Progenitor cell of endocrine pancreas (in vitro differentiated cells): ENCODE measurements at places on chromosomes 12 and 14. TPM values are rescaled to one million over a fixed set of nuclear protein-coding genes. Genes with fewer than 3 reads are reported as not detected.

MAGOHB gene
- 48.3 and 50.3 TPM in 2 replicates for total RNA-seq

IL22 gene
- not detected in 2 replicates for total RNA-seq

- DNase-seq, result no peak
Observed at GRCh38 chr14:106343626-106344025, 817.2 kb downstream of the TMEM121 start.

- DNase-seq, result no peak
Observed at GRCh38 chr14:65243766-65244442, 141.6 kb upstream of the MAX start.

GRCh38 chr14:24339284-24340151, at the start of gene RIPK3:
Gene RIPK3 (minus strand): TSS chr14:24339991. CDS start chr14:24339826, 165 bp downstream.
- no peak for DNase-seq
